H4 (cell line): ENCODE measurements at places on chromosomes 13 and 19. TPM values are rescaled to one million over a fixed set of nuclear protein-coding genes. Genes with fewer than 3 reads are reported as not detected.

DNA sequence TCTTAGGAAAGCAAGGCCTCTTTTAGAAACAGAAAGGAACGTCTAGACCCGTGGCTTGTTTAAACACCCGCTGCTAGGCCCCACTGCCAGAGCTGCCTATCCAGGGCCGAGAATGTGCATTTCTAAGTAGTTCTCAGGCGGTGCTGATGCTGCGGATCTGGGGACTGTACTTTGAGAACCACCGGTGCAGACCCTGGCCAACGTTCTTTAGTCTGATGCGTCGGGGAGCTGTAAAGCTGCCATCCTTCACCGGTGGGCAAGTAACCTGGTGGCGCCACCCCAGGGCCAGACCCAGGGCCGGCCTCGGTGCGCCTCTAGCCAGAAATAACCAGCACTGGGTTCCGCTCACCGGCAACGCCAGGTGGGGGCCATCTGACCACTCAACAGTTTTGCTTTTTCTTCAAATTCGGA, 47.1 kb downstream of the TGDS start:
- DNase-seq = peak; percentile 6

- no peak for DNase-seq
These were observed 15.8 kb upstream of the GARIN5A start for GRCh38 chr19:50492303-50493052.

DNA sequence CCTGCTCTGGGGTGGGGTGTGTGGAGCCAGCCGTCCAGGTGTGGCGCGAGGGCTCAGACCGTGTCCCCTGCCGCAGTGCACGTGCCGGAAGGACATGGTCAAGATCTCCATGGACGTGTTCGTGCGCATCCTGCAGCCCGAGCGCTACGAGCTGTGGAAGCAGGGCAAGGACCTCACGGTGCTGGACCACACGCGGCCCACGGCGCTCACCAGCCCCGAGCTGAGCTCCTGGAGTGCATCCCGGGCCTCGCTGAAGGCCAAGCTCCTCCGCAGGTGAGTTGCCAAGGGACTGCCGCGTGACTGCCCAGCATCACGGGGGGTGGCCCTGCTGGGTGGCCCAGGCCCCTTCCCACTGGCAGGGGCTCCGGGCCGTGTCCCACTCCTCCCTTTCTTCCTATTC, 141.6 kb downstream of the KDM4B start:
- no peak for DNase-seq

DNA sequence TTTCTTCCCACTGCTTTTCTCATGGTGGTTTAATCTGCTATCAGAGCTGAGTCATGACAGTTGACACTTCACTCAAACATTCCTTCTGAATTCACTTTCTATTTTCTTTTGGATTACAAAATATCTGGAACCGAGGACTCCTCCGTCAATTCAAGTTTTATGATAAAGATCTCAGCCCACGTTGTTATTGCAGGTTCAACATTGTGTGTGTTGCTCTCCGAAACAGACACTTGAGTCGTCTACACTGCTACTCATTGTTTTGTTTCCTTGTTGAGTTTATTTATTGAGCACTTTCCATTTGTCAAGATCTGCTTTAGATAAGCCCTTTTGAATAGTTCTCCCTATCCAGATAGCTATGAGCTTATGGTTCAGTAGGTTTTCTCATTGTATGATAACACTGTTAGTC, 636.1 kb upstream of the GPC6 start:
- DNase-seq = no peak

DNA sequence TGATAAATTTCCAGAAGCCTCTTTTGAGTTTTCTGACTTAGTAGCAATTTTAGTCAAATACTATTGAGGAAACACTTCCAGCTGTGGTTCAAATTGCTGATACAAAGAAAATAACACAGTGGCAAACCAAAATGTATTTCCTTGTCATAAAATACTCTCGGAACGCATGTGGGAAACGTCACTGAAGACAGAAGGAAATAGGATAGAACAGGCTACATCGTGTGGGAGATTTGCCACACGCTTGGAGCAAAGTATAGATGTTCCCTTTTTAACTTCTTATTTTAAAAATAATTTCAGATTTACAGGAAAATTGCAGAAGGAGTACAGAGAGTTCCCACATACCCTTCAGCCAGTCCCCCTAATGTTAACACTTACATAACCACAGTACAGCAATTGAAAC, 88.8 kb downstream of the ING1 start:
- DNase-seq = no peak

GRCh38 chr13:45162821-45163220, 38.0 kb downstream of the KCTD4 start:
- DNase-seq = peak; percentile 83

GRCh38 chr19:49056101-49056901, 1.2 kb downstream of the CGB7 start:
- DNase-seq = peak; percentile 37

DNA sequence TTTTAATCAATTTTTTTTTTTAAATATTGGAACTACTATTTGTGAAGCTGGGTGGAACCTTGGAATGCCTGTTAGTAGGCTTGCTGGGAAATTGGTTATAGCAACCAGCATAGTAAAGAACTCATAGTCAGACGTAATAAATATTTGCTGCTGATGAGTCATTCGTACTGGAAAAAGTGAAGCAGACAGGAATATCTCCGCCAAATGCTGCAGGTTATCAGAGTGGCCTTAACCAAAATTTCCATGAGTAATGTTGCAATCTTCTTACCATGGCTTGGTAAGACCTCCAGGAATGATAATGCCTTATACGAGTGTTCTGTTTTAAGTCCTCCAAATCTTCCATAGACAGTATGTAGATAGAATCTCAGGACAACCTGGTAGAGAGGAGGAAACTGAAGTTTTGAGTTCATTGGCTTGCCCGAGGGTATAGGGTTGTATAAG, 34.2 kb downstream of the MBNL2 start:
- peak; percentile 73 for DNase-seq

DNA sequence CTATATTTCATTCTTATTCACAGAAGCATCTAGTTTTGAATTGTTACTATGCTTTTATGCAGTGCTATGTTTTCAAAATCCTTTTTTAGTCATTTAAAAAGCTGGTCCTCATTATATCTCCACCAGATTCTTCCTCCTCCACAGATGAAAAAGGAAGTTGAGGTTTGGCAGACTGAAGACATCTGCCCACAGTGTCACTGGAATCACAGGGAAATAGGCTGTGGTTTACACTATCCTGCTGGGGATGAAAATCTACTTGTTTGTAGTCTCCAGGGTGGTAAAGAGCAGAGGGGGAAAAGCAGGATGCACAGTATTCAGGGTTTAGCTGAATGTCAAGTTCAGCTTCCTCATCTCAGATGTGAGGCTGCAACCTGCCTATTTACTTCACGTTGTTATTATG, 351.2 kb downstream of the DNAJC15 start:
- DNase-seq = peak; percentile 19

DNA sequence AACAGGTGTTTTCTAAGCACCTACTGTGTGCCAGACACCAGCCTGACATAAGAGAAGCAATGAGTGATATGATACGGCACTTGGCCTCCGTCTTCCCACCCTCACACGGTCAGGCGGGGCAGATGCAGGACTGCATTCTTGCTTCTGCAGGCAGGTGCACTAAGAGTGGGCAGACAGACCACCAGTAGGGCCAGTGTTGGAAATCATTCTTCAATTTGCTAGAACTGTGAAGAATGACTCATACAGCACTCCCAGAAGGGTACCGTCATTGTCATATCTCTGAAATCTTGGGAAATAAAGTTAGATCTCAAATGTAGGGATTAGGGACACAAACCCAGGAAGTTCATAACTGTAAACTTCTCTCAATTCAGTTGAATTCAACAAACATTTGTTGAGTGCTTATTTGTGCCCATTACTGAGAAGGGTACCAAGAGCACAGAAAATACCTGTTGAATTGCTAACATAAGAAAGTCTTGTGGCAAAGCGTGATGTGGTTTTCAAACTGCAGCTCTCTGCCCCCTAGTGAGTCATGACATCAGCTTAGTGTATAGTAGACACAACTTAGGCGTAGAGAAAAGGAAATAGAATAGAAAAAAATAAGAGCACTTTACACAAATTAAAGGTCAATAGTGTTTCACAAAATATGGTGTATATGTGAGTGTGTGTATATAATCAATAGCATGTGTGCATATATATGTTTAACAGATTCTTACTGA, 76.1 kb downstream of the TEX26 start:
- peak; percentile 13 for DNase-seq

- no peak for DNase-seq
These were observed 25.3 kb downstream of the RNASEH2B start for GRCh38 chr13:50934735-50935435.

DNA sequence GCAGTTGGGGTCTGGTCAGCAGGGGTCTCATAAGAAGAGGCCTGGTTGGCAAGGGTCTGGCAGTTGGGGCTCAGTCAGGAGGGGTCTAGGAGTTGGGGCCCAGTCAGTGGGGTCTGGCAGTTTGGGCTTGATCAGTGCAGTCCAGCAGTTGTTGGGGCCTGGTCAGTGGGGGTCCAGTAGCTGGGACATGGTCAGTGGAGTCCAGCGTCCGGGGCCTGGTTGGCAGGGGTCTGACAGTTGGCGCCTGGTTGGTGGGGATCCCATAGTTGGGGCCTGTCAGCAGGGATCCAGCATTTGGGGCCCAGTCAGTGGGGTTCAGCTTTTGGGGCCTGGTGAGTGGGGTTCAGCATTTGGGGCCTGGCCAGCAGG, 60.5 kb upstream of the TPM4 start:
- no peak for DNase-seq

DNA sequence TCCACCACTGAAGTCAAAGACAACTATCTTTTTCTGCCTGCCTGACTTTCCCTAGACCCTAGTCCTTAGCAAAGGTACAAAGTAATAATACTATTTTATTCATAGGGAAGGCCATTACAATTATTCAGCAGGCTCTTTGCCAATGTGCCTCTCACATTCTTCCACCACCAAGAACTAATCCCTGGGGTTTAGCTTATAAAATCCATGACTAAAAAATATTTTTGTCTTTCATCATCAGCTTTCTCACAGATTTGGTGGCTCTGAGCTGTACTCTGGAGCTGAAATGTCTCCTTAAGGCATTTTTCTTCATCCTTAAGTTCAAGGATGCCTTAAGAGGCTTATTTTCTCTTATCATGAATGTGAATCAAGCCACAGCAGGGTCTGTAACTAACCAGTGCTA, 96.1 kb downstream of the OXGR1 start:
- DNase-seq = peak; percentile 5

DNA sequence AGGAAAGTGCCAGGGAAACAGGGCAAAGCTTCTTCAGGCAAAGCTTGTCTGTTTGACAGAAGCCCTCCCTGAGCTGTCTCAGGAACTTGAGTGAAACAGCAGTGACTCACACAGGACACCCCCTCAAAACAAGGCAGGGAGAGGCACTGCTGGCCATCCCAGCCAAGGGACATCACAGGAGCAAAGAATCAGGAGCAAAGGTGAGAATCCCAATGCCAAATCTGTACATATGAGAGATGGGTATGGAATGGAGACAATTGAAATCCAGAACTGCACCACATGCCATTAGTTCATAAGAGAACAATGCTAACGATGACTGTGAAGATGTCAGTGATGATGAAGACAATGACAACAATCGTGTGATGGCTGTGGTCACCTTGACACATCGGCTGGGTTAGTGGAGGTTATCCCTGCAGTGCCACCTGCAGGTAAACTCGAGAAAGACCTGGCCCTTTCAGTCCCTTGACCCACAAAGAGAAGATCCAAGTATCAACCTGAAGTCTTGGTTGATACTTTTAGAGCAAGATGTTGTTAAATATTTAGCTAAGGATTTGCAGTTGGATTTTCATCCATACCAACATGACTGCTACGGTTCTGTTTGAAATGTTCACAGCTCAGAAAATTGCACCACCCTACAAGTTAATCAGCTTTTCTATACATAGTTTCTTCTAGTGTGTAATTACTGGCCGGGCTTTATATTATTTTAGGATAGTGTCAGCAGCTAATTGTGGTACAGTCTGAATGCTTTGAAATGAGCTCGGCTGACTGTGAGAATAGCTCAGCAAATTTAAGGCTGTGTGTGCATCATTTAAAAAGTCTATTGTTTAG, 42.0 kb upstream of the IPO5 start:
- DNase-seq = peak; percentile 3

DNA sequence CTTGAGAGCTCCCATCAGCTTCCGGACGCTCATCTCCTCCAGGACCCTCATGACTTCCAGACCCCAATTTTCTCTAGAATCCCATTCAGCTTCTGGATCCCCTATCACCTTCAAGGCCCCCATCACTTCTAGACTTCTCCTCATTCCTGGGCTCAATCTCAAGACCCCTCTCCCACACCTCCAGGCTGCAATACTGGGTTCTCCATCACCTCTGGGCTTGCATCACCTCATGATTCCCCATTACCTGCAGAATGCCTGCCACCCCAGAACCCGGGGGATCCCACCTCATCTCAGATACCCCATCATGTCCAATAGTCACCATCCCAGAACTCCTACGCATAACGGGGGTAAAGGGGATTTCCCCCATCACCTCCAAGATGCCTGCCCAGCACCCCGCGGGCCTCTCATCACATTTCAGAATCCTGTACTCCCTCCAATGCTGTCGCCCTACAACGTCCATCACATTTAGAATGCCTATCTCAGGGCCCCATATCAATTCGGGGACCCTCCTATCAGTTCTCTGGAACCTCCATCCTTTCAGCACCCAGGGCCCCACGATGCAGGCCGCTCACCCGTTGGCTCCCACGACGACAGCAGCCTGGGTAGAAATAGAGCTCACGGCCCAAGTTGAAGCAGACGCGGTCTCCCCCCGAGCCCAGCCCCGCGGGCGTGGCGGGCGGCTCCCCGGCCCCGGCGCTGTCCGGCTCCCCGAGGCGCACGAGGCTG, 738 bp downstream of the DMWD start:
- DNase-seq = no peak

DNA sequence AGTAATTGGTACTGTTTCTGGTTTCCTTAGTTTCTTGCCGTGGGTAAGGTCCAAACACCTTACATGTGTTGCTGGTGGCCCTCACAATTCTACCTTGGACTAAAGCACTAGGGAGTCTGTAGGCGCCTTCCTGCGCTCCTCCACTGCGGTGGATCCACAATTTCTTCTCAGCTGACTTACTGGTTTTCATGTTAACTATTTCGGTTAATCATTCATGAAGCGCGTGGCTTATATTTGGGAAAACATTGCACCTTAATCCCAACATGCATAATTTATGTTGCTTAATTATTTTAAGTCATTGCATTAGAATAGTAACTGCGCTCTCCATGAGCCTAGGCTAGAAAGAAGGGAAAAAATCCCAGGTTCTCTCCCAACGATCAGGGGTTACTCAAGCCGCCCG, 37.7 kb downstream of the ARHGEF7 start:
- DNase-seq = no peak

GRCh38 chr13:53513226-53513625, 484.6 kb downstream of the OLFM4 start:
- DNase-seq = no peak

GRCh38 chr13:47837104-47837880, 163.8 kb downstream of the SUCLA2 start:
- DNase-seq = no peak

LINGO3 gene
- 0.02 TPM in 1 of 2 replicates, not detected in the other for total RNA-seq

KLF1 gene
- not detected in 2 replicates for total RNA-seq

ZNF333 gene
- 1.9 and 8.5 TPM in 2 replicates for total RNA-seq

PNMA8A gene
- total RNA-seq = not detected in 2 replicates

DNAJC15 gene
- 22.9 and 23.0 TPM in 2 replicates for total RNA-seq

ZNF560 gene
- 0.02 TPM in 1 of 2 replicates, not detected in the other for total RNA-seq

ZNF566 gene
- total RNA-seq = 7.3 and 11.9 TPM in 2 replicates

CYP2A6 gene
- total RNA-seq = not detected in 2 replicates
